ENCODE measurements at places on chromosomes 13 and 19.
A peak's percentile ranks its signal among the peaks of the same experiment; 100 is the strongest.

- peak; percentile 75 for DNase-seq
Observed at GRCh38 chr19:12796146-12797071, 5.1 kb downstream of the JUNB start.

- no peak for DNase-seq
Observed at GRCh38 chr19:19271828-19272599, 1.1 kb downstream of the TM6SF2 start.

- DNase-seq, result no peak
Observed at GRCh38 chr13:50448535-50448998, 394.9 kb downstream of the DLEU7 start.

DNA sequence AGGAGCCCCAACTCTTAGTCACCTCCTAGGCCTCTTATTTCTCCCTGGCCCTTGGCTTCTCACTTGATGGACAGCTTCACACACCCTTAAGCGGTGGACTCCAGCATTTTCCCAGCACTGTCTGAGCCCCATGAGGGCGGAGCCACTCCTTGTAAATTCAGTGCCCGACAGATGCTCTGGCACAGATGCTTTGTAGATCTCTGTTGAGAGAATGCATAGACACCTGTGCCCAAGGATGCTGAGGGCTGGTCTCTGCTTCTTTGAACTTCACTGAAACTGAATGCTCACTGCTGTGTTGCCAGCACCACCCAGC lies 3.3 kb downstream of the SYCN start:
- DNase-seq, result no peak
